Metanephros (tissue), 2 donors: ENCODE measurements at places on chromosomes 4 and X. TPM values are rescaled to one million over a fixed set of nuclear protein-coding genes. Genes with fewer than 3 reads are reported as not detected.

The PCDH10 gene
- total RNA-seq, result 3.4 TPM

The CT45A10 gene
- total RNA-seq, result not detected

The FAM47B gene
- not detected for total RNA-seq

The LRAT gene
- 0.58 TPM for total RNA-seq

The TKTL1 gene
- total RNA-seq, result 0.18 TPM

The S100P gene
- total RNA-seq, result 14.2 TPM

The RWDD4 gene
- total RNA-seq, result 26.9 TPM

The PDHA2 gene
- not detected for total RNA-seq

The ATP6AP1 gene
- total RNA-seq, result 106 TPM

The YIPF7 gene
- 0.53 TPM for total RNA-seq

The TAF7L gene
- 0.18 TPM for total RNA-seq

The ZNF630 gene
- total RNA-seq, result 3.4 TPM

The PROM1 gene
- total RNA-seq, result 34.9 TPM

The PAGE4 gene
- total RNA-seq, result not detected

The CXCL6 gene
- total RNA-seq, result 1.2 TPM

The PDGFC gene
- 40.4 TPM for total RNA-seq

The PRR32 gene
- 9.7 TPM for total RNA-seq

The IDS gene
- 40.8 TPM for total RNA-seq

The SYTL4 gene
- 14.3 TPM for total RNA-seq

The ADAM29 gene
- total RNA-seq, result not detected

The AFAP1 gene
- 41.2 TPM for total RNA-seq

The NEUROG2 gene
- total RNA-seq, result not detected

The AGTR2 gene
- total RNA-seq, result 93.5 TPM

The ZXDA gene
- total RNA-seq, result 12.7 TPM

The RELL1 gene
- 65.0 TPM for total RNA-seq

The GUCY1A1 gene
- 80.2 TPM for total RNA-seq

The GSPT2 gene
- total RNA-seq, result 9.0 TPM

The FLNA gene
- 813 TPM for total RNA-seq

The DIPK2B gene
- total RNA-seq, result 13.4 TPM

The P2RY4 gene
- total RNA-seq, result 0.35 TPM

The HSFX3 gene
- total RNA-seq, result not detected

The GPR173 gene
- total RNA-seq, result 13.7 TPM

The CXorf65 gene
- total RNA-seq, result 0.23 TPM

The MORC4 gene
- total RNA-seq, result 18.5 TPM

The SEPSECS gene
- total RNA-seq, result 21.5 TPM

The CENPI gene
- total RNA-seq, result 8.9 TPM

The ZNF718 gene
- 17.0 TPM for total RNA-seq

The GRIA2 gene
- total RNA-seq, result 0.82 TPM

The GALNTL6 gene
- 1.9 TPM for total RNA-seq

The BEX1 gene
- 14.8 TPM for total RNA-seq

The NAAA gene
- 47.9 TPM for total RNA-seq

The PLK4 gene
- total RNA-seq, result 16.9 TPM

The CSTF2 gene
- 15.6 TPM for total RNA-seq

The MAGEA11 gene
- not detected for total RNA-seq

The SPANXN4 gene
- not detected for total RNA-seq

The ANAPC10 gene
- 31.9 TPM for total RNA-seq

The CAPN6 gene
- total RNA-seq, result 38.8 TPM

The NPY5R gene
- 1.6 TPM for total RNA-seq

The PNMA6A gene
- 6.7 TPM for total RNA-seq

The NOX1 gene
- total RNA-seq, result not detected

The GAGE12J gene
- total RNA-seq, result not detected

The STPG2 gene
- total RNA-seq, result 1.4 TPM

The TLR3 gene
- total RNA-seq, result 9.6 TPM

The ARX gene
- total RNA-seq, result 0.06 TPM

The NUP62CL gene
- total RNA-seq, result 15.8 TPM

The SPANXD gene
- total RNA-seq, result not detected

The HS6ST2 gene
- 29.4 TPM for total RNA-seq

The VCX2 gene
- not detected for total RNA-seq
